ENCODE measurements at places on chromosomes 1 and 21.

DNA sequence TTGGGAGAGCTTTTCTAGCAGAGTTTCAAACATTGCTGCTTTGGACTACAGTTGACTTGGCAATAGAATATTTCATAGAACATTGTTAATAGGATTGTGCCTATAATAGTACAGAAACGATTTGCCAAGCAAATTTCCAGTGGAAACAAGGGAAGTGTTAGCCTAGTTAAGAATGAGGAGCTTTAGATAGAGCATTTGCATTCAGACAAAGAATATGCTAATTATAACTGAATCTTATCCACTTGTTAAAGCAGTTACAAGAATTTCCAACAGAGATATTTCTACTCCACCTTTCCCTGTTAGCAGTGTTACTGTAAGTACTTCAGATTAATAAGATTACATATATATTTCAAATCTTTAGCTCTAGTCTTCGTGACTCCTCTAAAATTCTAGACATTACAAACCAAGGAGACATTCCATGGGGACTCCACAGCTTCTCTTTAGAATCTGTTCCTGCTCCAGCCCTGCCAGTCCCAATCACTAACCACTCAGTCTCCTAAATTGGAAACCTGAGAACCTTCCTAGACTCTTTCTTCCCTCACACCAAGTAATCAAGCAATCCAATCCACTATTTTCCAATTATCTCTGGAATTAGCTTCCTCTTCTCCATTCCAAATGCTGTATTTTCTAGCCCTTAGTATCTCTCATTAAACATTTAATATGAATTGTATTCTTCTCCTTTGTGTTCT lies 141.8 kb upstream of the PBX1 start:
- DNase-seq = no peak

DNA sequence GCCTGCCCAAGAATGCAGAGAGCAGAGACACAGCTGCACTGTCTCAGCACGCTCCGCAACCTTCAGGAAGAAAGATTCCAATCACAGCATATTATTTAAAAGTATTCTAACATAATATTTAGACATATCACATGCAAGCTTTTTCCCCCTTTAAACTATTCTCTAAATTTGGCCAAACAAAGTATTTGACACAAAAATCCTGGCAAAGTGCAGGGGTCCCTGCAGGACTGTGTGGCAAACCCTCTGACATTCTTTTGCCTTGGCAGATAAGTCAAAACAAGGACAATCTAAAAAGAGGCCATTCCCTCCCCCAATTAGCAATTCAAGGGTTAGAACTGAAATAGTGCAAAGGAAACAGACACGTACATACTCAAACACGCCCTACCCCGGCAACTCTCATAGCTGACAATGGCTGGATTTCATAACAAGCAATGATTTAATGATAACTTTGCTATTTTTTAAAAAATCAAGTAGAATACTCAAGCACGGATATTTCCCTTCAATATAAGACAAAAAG lies 225.3 kb downstream of the MRPL39 start:
- no peak for DNase-seq

DNA sequence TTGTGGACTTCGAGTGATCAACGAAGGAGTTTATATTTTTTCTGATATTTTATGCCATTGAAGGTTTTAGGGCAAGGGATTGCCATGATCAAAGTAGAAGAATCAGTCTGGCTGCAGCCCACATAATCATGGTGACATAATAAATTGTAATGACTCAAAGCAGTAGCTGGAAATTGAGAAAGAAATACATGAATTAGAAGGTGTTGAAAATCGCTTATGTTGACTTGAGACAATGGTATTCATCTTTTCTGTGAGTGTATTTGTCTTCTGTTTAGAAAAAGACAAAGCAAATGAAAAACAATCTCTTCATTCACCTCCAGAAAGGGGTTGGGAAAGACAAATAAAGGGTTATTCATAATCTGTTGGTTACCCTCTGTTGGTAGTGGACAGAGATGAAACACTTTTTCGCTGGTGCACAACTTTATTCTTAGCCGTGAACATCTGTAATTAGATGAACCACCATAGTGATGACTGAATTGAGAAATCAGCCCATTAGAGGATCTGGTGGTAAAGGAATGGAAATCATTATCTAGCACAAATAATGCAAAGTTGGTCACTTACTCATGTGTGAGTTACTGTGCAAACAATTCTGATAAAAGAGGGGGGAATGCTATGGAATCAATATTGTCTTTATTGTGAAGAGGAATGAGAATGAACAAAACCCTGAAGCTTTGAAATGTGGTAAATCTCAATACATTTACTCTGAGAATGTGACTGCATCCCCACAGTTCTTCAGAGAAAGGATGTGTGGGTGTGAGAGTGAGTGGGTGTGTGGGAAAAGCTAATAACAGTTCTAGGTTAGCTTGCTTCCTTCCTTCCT lies 121.8 kb downstream of the NTNG1 start:
- no peak for DNase-seq

GRCh38 chr1:7253988-7254587 lies 468.8 kb downstream of the CAMTA1 start:
- DNase-seq = no peak

GRCh38 chr1:116540088-116540487 lies 30.7 kb downstream of the CD58 start:
- DNase-seq = no peak

GRCh38 chr1:9782897-9783296 lies 40.9 kb downstream of the CLSTN1 start:
- DNase-seq = no peak

DNA sequence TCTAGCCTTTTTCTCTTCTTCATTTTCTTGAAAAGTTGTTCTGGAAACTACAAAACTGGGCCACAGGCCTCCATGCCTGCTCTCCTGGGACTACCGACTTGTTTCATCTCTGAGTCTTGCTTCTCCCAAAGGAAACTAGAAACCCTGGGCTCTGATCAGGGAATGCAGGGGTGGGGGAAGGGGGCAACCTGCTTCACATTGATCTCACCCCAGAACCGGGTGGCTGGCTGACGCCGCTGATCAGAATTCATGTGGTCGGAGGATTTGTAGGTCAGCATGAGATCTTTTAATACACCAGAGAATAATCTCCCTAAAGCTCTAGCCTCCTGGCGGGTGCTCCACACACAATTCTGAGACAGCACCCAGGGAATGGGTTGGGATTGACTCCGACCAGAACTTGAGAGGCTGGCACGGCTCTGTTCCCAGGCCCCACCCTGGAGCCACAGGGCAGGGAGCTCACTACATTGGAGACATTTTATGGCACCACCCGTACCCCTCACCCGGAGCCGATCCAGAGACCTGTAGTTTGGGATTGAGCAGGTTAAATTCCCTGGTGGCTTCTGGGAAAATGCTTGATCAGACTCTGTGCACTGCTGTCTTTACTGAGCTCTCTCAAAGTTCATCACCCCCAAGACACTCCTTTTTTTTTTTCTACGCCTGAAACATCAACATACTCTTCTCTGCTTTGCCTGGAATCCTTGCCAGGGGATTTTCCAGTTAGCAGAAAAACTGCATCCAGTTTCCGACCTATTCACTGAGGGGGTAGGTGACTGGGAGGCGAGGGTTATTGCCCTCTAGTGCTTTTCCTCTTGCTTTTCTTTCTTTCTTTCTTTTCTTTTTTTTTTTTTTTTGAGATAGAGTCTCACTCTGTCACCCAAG lies 12.2 kb upstream of the ARHGEF10L start:
- no peak for DNase-seq

DNA sequence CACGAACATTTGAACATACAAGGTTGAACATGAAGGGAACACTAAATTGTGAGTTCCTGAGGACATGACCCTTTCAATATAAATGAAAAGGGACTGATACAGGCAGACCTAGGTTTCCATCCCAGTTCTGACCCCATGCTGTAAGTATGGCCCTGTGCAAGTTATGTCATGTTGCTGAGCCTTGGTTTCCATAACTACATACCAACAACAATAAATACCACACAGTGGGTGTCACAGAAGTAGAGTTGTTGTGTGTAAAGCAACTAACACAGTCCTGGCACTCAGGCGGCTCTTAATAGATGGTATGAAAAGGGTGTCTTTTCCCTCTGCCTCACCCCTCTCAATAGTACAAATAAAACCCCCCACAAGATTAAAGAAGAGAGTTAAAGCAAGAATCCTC lies 140.8 kb downstream of the LMX1A start:
- DNase-seq = no peak

DNA sequence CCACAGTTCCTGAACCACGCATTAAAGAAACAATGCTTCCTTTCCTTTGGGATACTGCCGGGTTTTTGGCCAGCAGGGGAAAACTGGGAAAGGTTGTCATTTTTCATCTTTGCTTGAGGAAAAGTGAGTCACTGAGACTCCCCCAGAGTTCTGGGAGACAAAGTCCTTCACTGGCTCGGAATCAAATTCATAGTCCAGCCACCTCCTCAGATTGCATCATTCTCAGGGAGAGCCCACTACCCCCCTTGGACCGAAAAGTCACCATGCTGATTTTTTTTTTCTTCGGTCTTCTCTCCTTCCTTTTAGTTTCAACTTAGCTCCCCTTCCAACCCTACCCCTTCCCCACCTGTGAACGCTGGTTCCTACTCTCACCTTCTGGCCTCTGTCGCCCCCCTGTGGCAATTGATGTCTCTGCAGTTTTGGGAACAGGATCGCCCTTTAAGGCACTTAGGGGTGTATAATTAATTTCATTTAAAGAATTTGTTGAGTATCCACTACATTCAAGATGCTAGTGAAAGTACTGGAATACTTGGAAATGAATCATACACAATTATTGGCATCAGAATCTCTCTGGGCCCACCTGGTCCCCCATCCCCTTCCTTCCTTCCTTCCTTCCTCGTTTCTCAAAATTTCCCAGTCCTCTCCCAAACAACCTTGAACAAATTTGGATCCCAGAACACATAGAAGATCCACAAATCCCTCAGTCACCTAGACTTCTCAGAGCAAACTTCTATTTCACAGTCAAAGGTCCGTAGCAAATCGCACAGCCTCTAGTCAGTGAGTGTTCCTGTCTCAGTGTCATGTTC lies 6.9 kb downstream of the ACKR1 start:
- no peak for DNase-seq

DNA sequence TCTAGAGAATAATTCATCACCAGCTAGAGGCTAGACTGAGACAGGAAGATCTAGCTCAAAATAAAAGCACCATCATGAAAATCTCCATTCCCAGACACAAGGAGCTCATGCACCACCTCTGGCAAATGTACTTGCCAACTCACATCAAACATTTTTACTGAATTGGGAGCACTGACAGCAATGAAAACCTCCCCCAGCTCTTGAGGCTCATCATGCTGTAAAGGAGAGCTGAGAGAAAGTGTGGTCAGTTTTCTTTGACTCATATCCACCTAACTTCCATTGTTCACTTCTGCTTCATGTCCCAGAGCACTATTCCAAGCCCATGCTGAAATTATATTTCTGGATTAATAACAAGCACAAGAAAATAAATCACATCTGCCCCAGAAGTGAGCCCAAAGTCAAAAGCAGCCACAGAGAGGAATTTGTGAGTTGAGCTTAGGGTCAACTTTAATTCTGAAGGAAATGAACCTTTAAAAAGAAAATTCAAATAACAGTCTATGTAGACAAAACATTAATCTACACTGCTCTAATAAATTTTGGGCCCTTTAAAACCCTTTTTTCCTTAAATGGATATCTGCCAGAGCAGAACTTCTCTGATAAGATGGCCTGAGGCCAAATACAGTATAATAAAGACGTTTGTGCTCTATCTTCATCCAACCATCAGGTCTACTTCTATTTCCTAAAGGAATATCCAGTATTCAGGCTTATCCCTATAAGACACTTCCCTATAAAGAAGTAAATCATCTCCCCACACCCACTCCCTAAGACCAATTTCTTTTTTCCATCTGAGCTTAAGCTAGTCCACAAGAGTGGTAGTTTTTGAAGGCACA lies 85.9 kb upstream of the ADAM30 start:
- no peak for DNase-seq

- DNase-seq = no peak
Measured at GRCh38 chr1:184157394-184157742, 105.8 kb downstream of the TSEN15 start.

DNA sequence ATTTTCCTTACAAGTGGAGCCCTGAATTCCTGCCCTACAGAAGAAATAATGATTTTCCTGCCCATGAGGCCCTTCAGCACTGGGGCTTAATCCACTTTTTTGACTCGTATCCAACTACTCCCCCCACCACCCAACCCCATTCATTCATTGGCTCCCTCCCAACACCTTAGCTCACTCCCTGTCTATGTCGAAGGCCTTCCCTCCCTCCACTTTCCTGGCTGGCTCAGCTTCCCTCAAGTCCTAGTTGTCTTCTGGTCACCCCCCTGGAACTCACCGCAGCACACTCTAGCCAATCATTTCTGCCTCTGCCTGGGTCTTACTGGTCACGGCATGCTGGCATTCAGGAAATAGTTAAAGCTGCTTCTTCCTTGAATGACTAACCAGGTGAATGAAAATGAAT lies 118.9 kb downstream of the PGBD5 start:
- DNase-seq = no peak

GRCh38 chr1:48493970-48494769 lies 22.2 kb upstream of the SPATA6 start:
- no peak for DNase-seq

DNA sequence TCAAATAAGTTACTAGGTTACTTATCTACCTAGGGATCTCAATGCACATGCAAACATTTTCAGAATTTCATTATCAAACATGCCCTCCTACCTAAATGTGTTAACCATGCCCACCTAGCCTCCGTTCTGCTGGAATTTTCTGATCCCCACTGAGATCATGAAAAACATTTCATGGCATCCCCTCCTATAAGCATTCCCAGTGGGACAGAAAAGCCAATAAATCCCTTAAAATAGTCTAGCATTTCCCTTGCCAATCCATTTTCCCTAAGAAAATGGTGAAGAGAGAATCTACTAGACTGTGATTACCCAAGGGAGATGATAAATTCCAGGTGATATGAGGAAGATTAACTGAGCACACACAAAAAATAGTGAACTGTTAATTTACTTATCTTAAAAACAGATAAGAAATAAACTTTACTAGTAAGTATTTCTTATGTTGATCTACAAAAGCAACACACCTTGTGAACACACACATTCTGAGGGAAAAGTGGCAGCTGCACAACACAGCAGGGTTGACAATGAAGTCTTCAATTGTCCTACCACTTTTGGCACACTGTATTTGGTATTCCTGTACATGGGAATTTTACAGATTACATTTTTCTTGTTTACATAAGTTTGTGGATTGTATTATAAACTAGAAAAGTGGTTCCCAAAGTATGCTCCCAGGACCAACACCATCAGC lies 49.6 kb downstream of the ARID4B start:
- DNase-seq = no peak

DNA sequence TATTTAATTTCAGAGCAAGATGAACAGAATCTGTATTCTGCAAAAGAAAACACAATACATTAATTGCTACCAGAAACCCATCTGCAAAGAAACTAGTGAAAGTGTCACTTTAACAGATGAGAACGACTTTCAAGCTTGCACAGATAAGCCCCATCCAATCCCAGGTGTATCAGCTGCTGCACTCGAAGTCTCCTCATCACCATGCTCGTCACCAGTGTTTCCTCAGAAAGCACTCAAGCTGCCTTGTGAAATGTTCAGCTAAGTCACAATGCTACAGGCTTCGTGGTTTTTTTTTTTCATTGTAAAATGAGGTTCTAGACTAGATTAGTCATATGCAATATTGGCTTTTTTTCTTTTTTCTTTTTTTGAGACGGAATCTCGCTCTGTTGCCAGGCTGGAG lies 3.3 kb upstream of the TOMM20 start:
- DNase-seq = no peak

Measured in SW 1271 (cell line).